ENCODE measurements at places on chromosomes 4 and X. TPM values are rescaled to one million over a fixed set of nuclear protein-coding genes. Genes with fewer than 3 reads are reported as not detected.

GRCh38 chrX:134797390-134797700, 139.1 kb upstream of the PLAC1 start:
- DNase-seq = no peak

DNA sequence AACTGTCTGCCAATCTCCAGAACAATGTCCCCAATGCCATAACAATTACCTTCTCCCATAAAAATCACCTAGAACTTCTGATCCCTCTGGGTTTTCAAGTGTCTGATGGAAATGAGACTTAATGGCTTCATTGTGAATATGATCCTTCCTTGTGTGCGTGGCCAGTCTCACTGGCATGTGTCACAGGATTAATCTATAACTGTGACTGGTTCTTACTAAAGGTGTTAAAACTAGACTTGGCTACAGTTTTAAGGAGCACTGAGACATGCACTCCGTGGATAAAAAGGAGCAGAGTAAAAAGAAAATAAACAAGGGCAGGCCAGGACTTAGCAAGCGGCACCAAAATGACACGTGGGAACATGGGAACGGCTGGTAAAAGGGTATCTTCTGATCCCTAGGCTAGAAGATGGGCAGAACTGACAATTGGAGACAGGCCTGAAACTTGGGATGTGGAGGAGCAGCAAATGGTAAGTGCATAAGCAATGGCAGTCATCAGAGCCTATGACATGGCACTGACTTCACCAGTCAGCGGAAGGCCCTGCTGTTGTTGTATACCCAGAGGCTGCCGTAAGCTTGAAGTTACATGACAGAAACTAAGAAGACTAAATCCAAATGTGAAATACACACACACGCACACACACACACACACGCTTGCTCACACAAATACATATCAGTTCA, 256.6 kb upstream of the NOCT start:
- DNase-seq = no peak

GRCh38 chr4:121237069-121237399, 72.9 kb upstream of the TNIP3 start:
- DNase-seq = no peak

The GLA gene
- 8.5 TPM for total RNA-seq

Measured in heart right ventricle (tissue), 16 donors.